A673 (cell line): ENCODE measurements at places on chromosomes 12 and 14. TPM values are rescaled to one million over a fixed set of nuclear protein-coding genes. Genes with fewer than 3 reads are reported as not detected.

GRCh38 chr14:39219075-39219499, 14.6 kb upstream of the MIA2 start:
- no peak for DNase-seq

DNA sequence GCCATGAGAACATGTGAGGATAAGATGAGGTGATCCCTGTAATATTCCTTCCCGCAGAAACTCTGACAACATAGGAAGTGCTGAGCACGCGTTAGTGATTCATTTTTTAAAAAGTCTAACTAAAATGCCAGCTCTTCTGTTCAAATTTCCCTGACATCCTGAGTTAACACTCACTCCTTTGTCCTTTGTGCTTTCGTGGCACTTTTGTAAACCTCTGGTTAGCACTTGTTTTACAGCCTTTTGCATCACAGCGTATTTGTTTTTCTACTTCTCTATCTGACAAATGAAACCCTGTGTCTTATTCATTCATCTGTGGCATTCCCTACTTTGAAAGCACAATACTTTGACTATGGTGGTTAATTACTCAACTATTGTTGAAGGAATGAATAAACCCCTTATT, 313.6 kb downstream of the NUAK1 start:
- DNase-seq: no peak

DNA sequence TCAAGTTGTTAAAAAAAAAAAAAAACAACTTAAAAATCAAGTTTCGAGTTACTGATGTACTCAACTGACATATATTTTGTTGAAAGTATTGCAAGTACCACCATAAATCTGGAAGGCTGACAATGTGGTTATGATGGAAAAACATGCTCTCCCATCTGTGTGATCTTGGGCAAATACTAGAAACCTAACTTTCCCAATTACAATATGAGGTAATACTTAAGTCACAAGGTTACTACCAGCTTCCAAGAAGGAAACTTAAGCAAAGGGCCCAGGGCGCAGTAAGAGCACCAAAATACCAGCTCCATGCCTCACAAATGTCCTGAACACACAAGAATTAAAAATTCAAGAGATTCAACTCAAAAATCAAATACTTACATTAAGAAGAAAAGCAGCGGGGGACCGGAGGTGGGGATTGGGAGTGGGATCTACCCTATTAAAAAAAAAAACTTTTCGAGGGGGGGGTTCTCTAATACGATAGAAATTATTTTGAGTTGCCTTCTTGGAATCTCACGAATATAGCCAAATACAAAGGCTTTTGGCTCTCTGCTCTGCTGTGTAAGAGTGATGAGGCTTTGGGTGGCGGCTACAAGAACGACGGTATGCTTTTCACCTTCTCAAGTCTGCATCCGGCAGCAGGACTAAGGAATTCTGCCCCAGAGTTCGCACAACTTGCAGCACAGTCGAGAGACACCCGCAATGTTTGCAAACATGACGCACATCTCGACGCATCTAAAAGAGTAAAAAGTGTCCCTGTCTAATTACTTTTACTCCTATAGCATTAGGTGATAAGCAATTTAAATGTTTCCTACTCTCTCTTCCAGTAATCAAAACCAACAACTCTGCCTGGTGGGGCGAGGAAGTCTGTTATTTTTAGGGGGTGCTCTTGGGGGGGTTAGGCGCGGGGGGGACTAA, 1.1 kb downstream of the SAV1 start:
- peak; percentile 66 for DNase-seq

- peak; percentile 40 for DNase-seq
Measured at GRCh38 chr12:107891967-107892366, 117.5 kb downstream of the ASCL4 start.

GRCh38 chr14:57212919-57213318, 55.8 kb downstream of the EXOC5 start:
- no peak for DNase-seq

DNA sequence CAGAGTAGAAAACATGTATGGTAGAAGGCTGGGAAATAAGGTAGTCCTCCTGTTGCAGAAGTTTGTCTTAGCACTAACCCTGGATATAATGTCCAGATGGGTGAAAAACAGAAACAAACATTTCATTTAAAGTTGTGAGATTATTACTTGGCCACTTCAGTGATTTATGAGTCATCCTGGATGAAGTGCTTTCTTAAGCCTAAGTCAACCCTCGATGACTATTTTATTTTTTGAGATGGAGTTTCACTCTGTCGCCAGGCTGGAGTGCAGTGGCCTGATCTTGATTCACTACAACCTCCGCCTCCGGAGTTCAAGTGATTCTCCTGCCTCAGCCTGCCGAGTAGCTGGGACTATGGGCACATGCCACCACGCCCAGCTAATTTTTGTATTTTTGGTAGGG, 10.2 kb downstream of the DLST start:
- no peak for DNase-seq

DNA sequence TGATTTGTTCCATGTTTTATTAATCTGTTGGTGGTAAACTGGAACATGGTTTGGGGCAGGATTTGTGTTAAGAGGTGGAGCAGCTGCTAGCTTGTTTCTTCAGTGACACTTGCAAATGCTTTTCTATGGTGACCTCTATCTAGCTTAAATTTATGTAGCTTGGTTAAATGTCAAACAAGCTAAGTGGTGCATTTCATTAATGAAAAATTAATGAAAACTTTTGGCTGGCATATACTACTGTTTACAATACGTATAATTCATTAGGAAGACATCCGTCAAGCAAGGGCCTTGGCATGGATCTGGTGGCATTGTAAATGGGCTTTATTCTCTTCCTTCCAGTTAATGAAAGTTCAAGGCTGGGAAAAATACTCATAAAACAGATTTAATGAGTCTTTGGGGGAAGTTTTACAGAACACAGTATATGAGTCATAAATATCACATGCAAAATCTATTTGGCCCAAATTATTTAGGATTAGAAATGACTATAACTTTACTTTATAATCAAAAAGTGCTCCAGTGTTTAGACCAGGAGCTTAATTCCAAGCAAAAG, 807.7 kb upstream of the SEL1L start:
- no peak for DNase-seq

GRCh38 chr12:12019881-12020280, 50.9 kb upstream of the BCL2L14 start:
- no peak for DNase-seq

DNA sequence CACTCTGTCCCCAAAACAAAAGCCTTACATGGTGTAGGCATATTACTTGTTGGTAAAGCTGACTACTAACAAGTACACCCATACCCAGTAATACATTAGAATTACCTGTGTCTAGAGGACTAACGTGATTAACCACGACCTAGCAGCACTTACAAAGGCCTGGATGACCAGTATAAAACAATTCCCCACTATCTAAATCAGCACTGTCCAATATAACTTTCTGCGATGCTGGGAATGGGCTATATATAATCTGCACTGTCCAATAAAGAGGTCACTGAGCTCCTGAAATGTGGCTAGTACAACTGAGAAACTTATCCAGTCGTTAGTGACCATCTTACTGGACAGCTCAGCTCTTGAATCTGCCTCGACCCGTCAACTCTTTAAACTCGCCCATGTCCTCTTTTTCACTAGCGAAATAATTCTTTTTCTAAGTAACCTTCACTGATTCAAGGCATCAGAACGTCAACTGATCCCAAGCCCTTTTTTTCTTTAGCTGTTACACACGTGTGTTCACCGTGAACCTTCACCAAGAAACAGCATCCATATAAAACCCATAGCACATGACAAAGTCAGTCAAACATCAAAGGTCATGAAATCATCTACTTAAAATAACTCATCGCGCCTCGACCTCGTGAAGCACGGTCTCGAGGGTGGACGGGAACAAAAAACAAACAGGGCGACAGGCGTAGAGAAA, 905 bp upstream of the CIPC start:
- peak; percentile 19 for DNase-seq

DNA sequence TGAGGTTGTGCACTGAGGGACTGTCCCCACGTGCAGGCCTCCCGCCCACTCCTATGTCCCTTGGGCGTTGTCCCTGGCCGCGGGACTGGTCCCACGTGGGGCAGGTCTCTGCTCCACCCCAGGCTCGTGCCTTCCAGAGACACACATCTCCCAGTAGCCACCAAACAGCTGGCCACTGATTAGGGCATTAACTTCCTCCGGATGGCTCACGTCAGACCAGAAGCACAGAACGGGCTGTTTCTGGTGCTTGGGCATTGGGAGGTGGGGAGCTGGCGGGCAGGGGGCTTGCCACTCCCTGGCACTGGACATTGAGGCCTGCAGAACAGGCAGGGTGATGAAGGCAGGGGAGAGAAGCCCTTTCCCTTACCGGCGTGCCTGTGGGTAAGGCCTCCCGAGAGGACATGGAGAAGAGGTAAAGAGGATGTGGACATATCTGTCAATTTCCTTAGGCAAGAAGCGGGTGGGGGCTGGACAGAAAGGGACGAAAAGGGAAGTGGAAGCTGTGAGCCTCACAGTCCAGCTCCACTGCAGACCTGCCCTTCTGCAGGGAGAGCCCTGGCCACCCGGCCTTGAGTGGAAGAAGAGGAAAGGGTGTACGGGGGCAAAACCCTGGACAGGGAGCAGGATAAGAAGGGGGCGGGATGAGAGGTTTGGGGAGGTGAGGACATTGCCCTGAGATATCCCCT, 101.2 kb downstream of the NINJ2 start:
- no peak for DNase-seq

DNA sequence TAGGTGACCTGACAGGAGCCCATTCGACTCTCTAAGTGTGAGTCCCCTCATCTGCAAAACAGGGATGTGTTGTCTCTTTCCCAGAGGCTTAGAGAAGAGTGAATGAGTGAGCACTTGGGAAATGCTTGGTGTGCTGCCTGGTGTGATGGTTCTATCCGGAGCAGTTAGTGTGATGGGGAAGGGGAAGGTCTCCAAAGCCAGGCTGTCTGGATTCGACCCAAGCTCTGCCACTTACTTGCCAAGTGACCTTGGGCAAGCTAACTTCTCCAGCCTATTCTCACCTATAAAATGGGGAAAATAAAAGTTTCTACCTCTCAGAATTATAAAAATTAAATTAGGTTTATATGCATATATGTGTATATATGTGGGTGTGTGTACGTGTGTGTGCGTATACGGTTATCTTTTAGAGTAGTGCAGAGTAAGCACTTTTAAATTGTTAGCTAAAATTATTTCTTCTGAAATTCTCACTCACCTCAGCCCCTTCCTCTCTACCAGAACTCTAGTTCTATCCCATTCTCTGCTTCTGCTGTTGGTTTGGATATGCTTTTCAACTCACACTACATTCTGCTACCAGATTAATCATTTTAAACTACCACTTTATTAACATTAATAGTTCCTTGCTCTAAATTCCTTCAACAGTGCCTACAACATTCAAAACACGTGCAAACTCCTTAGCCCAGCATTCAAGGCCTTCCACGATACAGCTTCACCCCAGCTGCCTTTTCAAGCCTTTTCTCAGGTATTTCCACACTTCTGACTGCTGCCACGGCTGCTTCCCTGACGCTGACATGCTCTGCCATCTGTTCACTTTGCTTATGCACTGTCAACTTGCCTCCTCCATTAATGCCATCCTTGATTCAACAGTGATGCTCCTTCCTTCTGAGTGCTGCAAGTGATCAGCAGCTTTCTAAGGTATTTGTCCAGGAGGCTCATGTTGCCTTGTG, 55.3 kb downstream of the DICER1 start:
- DNase-seq: no peak

- DNase-seq: no peak
Measured at GRCh38 chr12:12023456-12023855, 47.3 kb upstream of the BCL2L14 start.

- no peak for DNase-seq
Measured at GRCh38 chr12:70983692-70984091, 63.2 kb upstream of the PTPRR start.

DNA sequence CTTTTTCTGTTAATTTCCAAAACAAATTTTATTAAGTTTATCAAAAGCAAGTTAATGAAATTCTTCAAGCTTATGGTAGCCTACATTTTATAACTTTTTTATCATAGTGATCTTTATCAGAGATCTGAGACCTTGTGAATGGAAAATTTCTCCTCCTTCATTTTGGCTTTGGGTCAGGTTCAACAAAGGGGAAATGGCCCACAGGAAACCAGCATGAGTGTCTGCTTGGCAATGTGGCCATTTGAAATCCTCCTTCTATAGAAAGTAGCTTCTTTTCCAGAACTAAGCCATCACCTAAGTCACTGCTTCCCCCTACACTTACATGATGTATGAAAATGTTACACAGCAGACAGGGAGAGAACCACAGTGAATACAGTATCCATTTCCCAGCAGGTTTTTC, 1.6 kb downstream of the RHOJ start:
- peak; percentile 44 for DNase-seq

- no peak for DNase-seq
Measured at GRCh38 chr14:74838166-74838565, 37.8 kb downstream of the PROX2 start.

- DNase-seq: no peak
Measured at GRCh38 chr12:111870706-111871105, 28.7 kb downstream of the MAPKAPK5 start.

DNA sequence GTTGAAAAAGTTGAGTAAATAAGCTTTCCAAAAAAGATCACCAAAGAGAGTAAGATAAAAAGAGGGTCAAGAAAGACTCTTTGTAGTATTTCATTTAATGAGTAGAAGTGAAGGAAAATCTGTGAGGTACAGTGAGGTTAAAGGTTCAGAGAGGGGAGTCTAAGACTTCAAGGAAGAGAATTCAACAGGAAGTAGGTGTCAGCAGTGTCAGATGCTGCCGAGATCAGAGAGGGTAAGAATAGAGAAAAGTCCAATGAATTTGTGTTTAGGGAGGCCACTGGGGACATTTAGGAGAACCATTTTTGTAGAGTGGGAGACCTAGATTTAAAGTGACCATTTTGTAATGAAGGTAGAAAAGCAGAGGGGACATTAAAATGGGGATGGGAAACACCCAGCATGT, 71.6 kb upstream of the KRAS start:
- no peak for DNase-seq

GRCh38 chr14:92585981-92586937, 72.7 kb downstream of the RIN3 start:
- DNase-seq: no peak

- DNase-seq: no peak
Measured at GRCh38 chr12:51866762-51867161, 18.2 kb upstream of the FIGNL2 start.

CCDC60 gene
- total RNA-seq: not detected in 2 replicates

SBNO1 gene
- 54.9 and 58.6 TPM in 2 replicates for total RNA-seq

TAS2R7 gene
- total RNA-seq: not detected in 2 replicates

NTS gene
- total RNA-seq: 0.24 and 0.42 TPM in 2 replicates

KITLG gene
- 4.6 and 5.7 TPM in 2 replicates for total RNA-seq

STXBP6 gene
- total RNA-seq: 5.3 and 6.2 TPM in 2 replicates

KRT73 gene
- not detected in 2 replicates for total RNA-seq

KRT85 gene
- total RNA-seq: not detected in 2 replicates

PGF gene
- 32.2 and 48.1 TPM in 2 replicates for total RNA-seq

BICDL1 gene
- total RNA-seq: 1.0 and 2.4 TPM in 2 replicates
